ENCODE measurements at places on chromosomes 7 and 10.

DNA sequence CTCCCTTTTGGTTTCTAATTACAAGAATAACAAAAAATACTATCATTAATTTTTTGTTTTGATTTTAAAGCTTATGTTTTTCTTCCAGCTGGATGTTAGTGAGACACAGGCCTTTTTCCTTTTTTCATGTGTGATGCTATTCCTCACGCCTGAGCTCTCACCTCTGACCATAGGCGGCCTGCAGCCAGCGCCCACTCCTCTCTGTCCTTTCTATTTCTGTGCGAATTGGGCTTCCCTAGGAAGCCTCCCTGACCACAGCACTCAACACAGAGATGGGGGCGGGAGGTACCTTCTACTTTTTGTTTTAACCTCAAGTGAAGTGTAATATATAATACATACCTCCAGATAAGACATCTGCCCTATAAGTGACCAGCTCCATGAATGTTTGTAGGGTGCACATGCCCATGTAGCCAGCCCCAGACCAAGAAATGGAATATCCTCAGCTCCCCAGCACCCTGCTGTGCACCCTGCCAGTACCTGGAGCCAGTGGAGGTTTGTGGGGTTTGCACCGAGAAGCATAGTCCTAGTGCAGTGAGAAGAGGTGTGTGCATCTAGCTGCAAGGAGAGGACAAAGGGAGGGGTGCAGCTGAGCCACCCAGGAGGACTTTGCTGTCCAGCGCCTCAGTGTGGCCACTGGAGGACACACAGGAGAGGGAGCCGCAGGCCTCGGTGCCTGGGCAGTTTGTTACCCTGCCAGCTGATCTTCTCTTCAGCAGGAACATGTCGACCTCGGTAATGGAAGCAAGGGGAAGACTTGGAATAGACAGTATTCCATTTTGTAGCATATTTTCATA is 38.5 kb downstream of the BNIP3 start:
- peak; percentile 6 for DNase-seq

DNA sequence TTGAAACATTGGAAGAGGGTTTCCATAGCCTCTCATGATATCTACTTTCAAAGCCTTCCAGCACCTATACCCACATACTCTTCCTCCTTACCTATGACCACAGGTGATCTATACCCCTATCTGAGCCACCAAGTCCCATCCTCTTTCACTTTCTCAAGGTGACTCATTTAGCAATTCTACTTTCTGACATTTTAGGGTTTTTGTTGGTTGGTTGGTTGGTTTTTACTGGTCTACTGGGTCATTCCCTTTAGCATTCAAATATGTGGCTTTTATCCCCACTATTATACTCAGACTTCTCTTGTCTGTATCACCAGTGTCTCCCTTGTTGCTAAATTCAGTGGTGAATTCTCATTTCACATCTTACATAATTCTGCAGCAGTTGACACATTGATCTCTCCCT is 130.4 kb upstream of the STEAP4 start:
- DNase-seq: no peak

- DNase-seq: peak; percentile 50
Measured at GRCh38 chr10:23530079-23530478, 91.2 kb downstream of the OTUD1 start.

DNA sequence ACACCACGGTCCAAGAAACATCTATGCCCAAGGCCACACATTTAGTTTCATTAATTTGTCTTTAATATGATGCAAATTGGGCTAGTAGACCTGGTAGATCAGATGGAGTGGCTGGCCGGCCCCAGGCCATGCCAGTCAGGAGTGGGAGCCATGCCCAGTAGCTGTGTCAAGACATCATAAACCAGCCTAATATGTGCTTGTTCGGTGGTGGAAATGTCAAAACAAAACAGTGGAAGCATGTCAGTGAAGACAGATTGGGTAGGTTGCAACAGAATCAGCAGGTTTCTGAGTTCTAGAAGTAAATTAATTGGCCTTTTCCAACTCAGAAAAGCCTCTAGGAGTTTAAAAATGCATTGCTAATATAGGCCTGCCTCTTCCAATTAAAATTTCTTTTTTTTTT is 124.7 kb downstream of the NRP1 start:
- no peak for DNase-seq

- DNase-seq: no peak
Measured at GRCh38 chr7:151426904-151427704, 12.8 kb downstream of the CRYGN start.

- DNase-seq: no peak
Measured at GRCh38 chr10:103395754-103396066, 565 bp downstream of the ATP5MK start.

- DNase-seq: no peak
Measured at GRCh38 chr10:46558392-46559185, 2.1 kb upstream of the GPRIN2 start.

DNA sequence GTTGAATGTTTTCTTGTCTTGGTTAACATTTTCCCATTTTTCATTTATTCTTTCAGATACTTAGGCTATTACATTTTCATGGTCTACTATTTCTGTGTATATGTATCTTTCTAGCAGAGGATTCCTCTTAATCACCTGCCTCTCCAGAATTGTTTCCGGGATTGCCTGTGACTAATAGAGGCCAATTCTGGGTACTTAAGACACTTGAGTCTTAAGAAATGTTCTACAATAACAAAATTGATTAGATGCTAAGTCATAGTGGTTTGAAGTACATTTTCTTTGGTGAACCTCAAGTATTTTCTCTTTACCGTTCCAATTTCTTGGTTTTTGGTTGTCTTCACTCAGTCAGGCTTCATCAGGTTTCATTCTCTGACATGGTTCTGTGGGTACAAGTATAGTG is 26.4 kb downstream of the BBS9 start:
- DNase-seq: peak; percentile 19

DNA sequence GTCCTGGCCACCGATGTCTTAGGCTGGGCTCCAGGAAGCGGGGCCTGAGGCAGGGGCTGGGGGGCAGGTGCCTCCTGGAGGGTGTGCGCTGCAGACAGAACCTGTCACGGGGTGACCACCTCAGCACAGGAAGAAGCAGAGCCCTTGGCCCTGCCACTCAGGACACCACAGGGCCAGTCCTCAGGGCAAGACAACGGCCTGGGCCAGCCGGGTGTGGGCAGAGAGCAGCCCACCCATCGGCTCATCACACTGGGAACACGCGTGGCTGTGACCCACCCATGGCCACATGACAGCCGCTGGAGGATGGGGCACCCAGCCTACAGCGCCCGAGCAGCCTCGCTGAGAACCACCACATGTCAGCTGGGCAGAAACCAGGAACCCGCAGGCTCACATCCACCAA is 5.9 kb upstream of the DIP2C start:
- DNase-seq: no peak

DNA sequence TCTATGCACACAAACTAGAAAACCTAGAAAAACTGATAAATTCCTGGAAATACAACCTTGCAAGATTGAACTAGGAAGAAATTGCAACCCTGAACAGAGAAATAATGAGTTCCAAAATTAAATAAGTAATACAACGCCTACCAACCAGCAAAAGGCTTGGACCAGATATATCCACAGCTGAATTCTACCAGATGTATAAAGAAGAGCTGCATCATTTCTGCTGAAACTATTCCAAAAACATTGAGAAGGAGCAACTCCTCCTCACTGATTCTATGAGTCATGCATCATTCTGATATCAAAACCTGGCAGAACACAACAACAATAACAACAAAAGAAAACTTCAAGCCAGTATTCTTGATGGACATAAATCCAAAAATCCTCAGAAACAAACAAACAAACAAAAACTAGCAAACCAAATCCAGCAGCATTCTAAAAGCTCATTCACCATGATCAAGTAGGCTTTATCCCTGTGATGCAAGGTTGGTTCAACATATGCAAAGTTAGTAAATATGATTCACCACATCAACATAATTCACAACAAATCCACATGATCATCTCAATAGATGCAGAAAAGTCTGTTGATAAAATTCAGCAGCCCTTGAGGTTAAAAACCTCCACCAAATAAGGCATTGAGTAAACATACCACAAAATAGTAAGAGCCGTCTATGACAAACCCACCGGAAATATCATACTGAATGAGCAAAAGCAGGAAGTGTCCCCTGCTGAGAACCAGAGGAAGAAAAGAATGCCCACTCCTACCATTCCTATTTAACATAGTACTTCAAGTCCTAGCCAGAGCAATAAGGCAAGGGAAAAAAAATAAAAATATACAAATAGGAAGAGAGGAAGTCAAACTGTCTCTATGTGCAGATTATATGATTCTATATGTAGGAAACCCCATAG is 98.2 kb downstream of the PCDH15 start:
- DNase-seq: no peak

GRCh38 chr10:44306147-44306710 is 78.7 kb downstream of the CXCL12 start:
- DNase-seq: peak; percentile 83

DNA sequence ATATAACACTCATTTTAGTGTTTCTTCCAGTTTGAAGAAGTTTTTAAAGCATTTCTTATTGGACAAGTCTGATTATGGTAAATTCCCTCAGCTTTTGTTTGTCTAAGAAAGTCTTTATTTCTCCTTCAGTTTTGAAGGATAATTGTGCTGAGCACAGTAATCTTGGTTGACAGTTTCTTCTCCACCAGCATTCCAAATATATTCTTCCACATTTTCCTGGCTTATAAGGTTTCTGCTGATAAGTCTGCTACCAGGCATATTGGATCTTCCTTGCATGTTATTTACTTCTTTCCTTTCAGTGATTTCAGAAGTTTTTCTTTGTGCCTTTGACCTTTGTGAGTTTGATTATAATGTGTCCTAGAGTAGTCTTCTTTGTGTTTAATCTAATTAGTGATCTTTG is 210.7 kb downstream of the ADK start:
- no peak for DNase-seq

- DNase-seq: peak; percentile 74
Measured at GRCh38 chr10:119233821-119234220, 26.4 kb downstream of the GRK5 start.

DNA sequence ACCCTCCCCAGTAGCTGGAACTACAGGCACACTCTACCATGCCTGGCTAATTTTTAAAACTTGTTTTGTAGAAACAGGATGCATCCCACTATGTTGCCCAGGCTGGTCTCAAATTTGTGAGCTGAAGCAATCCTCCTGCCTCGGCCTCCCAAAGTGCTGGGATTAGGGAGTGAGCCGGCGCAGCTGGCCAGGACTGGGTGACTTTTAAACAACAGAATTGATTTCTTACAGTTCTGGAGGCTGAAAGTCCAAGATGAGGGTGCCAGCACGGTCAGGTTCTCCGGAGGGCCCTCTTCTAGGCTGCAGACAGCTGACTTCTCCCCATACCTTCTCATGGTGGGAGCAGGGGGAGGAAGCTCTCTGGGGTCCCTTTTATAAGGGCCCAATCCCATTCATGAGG is 75.2 kb upstream of the CHST15 start:
- no peak for DNase-seq

GRCh38 chr10:125023255-125023654 is 81.3 kb downstream of the ZRANB1 start:
- no peak for DNase-seq

GRCh38 chr10:110378533-110379108 is 73.9 kb upstream of the SMNDC1 start:
- DNase-seq: no peak

- DNase-seq: no peak
Measured at GRCh38 chr10:92119340-92119739, 171.5 kb downstream of the CPEB3 start.

- no peak for DNase-seq
Measured at GRCh38 chr7:88121335-88121734, 98.5 kb downstream of the SRI start.

DNA sequence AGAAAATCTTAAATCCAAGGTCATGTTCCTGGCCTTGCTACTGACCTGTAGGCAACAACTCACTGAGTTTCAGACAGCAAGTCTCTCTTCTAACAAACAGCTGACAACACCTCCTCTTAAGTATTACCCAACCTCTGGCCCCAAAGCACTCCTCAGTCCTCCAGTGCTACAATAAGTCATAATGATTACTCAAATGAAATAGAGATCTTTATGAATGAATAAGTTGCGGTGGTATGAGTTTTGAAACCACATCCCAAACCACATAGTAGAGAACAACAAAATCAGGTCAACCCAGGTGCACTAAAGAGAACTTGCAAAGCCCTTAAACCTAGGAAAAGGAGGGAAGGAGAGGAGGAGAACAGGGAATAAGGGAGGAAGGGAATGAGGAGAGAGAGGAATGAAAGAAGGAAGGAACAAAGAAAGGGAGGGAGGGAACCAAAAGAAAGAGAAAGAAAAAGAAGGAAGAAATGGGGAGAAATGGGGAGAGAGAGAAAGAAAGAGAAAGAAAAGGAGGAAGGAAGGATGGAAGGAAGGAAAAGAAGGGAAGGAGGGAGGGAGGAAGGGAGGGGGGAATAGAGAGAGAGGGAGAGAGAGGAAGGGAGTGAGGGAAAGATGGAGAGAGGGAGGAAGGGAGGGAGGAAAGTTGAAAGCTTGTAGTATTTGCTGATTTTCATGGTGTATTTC is 142.8 kb upstream of the CALCR start:
- peak; percentile 11 for DNase-seq

DNA sequence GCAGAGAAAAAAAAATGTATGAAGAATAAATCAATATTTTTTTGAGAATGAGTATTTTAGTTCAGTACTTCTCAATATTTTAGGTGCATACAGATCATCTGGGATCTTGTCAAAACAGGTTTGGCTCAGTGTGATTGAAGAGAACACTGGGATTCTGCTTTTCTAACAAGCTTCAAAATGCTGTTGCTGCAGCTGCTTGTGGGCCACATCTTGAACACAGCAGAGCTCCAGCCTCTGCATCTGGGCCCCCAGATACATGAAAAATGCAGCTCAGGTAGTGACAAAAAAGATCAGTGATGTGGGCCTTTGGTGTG is 1177.1 kb upstream of the C7orf33 start:
- DNase-seq: no peak

DNA sequence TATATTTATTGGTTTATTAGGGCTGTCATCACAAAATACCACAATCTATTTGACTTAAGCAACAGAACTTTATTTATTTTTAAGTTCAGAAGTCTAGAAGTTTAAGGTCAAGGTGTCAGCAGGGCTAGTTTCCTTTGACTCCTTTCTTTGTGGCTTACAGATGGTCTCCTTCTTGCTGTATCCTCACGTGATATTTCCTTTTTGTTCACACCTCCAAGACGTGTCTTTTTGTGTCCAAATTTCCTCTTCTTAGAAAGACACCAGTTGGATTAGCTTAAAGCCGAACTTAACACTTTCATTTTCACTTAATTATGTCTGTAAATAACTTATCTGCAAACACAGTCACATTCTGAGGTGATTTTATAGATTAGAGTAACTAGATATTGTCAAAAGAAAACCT is 631.4 kb upstream of the POT1 start:
- DNase-seq: no peak

All from fibroblast of the aortic adventitia (primary cell).